ENCODE measurements at places on chromosomes 12 and 14.
A peak's percentile ranks its signal among the peaks of the same experiment; 100 is the strongest.

GRCh38 chr14:63737582-63738006 is 9.7 kb upstream of the SGPP1 start:
- no peak for DNase-seq

DNA sequence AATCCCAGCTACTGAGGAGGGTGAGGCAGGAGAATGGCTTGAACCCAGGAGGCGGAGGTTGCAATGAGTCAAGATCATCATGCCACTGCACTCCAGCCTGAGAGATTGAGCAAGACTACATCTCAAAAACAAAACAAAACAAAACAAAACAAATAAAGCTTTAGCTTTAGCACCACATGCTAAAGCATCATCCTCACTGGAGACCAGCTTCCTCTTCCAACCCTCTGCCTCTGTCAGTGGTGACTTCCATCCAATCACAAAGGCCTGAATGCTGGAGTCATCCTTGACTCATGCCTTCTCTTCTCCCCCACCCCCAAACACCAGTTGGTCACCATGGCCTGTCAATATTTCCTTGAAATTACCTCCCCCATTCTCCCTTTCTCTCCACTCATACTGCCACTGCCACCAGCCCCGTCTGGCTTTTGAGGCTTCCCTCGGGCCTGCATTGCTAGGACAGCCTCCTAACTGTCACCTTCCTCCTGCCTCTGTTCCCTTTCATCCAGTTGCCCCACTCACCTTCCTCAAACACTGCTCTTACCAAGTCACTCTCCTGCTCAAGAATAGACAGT is 1.4 kb downstream of the ZNF385A start:
- DNase-seq, result no peak

GRCh38 chr14:106491851-106492250 is 965.5 kb downstream of the TMEM121 start:
- no peak for DNase-seq

GRCh38 chr12:22406627-22407026 is 72.1 kb upstream of the ST8SIA1 start:
- no peak for DNase-seq

DNA sequence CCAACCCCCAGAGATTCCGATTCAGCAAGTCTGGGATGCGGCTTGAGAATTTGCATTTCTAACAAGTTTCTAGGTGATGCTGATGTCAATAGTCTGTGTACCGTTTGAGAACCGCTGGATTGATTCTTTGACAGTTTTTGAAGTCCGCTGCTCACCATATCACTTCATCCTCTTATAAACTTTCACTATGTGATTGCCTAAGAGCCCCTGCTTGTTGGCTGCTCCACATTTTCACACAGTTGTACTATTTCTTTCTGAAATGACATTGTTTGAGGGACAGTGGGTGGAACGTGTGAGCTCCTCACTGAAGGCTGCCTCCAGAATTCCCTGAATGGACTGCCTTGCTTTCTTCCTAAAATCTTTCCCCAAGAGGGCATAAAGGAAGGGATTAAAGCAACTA is 7.7 kb downstream of the C3AR1 start:
- DNase-seq, result no peak

DNA sequence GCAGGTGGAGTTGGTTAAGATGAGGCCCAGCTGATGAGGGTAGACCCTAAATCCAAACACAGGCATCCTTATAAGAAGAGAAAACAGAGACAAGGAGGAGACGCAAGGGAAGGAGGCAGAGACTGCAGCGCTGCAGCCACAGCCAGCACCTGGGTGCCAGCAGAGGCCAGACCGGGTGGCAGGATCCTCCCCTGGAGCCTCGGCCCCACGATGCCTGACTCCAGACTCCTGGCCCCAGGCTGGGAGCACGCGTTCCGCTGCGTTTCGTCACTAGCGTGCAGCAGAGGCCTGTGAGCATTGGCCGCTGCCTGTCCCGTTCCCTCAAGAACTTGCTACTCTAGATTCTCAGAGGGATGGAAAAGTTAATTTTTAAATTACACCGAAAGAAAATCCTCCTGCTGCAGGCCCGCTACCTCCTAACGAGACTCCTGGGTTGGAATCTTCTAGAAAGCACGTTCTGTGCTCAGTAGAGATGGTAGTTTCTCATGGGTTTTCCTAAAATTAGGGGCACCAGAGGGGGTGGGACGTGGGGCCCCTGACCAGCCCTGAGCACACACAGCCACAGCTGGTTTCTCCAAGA is 57.7 kb upstream of the FBRSL1 start:
- DNase-seq, result no peak

GRCh38 chr14:73820631-73821030 is 31.0 kb upstream of the PTGR2 start:
- DNase-seq, result no peak

GRCh38 chr12:116620124-116620491 is 60.9 kb downstream of the MAP1LC3B2 start:
- DNase-seq, result no peak

- DNase-seq, result no peak
These were observed 117.2 kb upstream of the PMCH start for GRCh38 chr12:102314821-102315220.

- no peak for DNase-seq
These were observed 89.2 kb downstream of the NTS start for GRCh38 chr12:85963326-85963725.

- DNase-seq, result no peak
These were observed 152.4 kb upstream of the ATP2B1 start for GRCh38 chr12:89861086-89861485.

DNA sequence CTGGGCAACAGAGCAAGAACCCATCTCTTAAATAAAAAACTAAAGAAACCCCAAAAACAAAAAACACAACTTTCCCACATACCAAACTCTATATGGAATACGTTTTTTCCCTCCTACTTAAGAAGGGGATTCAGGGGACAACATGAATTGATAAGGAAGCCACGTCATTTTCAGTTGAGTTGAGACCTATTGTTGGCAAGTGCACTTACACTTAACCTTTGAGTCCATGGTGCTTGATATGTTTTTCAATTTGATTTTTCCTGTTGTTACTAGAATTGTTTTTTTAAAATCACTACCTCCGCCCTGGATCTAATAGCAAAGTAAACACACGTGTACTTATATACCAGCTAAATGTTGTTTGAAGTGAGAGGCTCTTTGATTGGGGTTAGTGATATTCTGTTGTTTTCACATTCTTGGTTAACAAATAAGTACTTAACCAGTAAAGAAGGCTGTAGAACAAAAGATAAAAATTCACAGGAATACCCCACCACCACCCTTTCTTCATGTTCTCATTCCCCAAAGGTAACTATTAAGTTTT is 2.0 kb downstream of the FAM177A1 start:
- DNase-seq, result no peak

- no peak for DNase-seq
These were observed 44.5 kb downstream of the SLC38A1 start for GRCh38 chr12:46224386-46224785.

DNA sequence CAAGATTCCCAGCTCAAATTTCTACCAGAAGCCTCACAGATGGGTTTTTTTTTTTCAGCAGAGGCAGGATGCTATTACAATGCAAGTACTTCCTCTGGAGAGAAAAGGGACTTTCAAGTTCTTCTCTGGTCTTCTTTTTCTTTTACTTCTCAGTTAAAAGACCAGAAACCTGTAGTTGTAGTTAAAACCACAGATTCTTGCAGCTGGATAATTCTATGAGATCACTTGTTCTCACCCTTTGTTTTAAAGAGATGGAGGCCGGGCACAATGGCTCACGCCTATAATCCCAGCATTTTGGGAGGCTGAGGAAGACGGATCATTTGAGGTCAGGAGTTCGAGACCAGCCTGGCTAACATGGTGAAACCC is 47.6 kb upstream of the OVCH1 start:
- DNase-seq, result no peak

DNA sequence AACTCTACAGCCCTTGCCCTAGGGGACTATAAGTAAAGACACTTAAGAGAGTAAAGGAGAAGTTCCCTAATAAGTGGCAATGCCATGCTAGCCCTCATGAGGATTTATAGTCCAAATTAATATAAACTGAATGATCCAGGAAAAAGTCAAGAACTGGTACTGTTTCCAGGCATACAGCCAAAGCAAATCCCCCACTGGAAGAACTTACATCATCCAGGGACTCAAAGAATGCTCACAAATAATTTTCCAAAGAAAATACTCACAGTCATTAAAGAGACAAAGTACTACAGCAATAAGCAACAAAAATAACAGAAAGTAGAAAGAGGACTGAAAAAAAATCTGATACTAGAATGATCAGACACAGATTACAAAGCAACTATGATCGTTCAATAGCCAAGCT is 79.7 kb upstream of the RAP1B start:
- DNase-seq, result no peak

- no peak for DNase-seq
These were observed 1.6 kb downstream of the GABARAPL1 start for GRCh38 chr12:10214136-10214894.

DNA sequence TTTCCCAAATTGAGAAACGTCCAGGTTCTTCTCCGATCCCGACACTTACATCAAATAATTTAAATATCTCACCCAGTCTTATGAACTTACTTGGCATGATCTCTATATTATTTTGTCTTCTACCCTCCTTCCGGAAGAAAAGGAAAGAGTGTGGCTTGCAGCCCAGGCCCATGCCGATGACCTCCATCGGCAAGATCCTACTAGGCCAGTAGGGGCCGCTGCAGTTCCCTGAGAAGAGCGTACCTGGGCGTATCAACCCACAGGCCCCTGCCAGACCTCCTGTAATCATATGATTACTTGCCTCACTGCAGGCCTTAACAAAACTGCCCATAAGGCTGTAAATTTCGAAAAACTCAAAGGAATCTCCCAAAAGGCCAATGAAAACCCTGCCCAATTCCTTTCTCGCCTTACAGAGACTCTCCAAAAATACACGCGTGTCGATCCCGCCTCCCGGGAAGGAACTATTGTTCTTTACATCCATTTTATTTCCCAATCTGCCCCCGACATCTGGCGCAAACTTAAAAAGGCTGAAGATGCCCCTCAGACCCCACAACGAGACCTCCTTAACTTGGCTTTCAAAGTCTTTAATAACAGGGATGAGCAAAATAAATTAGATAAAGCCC is 69.6 kb downstream of the MOK start:
- DNase-seq, result peak; percentile 56

- no peak for DNase-seq
These were observed 9.3 kb upstream of the OAS3 start for GRCh38 chr12:112928978-112929377.

- no peak for DNase-seq
These were observed 13.7 kb upstream of the FBXL14 start for GRCh38 chr12:1607940-1608712.

DNA sequence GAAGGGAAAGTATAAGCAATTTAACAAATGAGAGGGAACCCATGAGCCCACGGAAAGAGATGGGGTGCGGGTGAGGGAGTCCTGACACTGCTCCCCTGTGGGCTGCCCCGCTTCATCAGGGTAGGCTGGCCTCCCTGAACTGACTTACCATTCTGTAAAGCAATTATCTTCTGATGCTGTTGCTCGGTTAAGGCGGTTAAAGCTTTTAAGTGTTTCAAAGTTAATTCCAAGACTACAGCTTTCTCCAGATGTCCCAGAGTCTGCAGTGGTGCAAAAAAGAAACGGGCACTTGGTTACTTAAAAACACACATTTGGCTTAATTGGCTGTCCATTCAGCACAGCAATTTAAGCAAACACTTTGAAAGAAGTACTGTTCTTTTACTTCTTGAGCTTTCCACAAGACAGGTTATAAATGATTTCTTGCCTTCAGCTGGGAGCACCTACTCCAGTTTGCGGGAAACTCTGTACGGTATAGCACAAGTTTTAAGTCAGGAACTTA is 1.3 kb downstream of the BHLHE41 start:
- no peak for DNase-seq

DNA sequence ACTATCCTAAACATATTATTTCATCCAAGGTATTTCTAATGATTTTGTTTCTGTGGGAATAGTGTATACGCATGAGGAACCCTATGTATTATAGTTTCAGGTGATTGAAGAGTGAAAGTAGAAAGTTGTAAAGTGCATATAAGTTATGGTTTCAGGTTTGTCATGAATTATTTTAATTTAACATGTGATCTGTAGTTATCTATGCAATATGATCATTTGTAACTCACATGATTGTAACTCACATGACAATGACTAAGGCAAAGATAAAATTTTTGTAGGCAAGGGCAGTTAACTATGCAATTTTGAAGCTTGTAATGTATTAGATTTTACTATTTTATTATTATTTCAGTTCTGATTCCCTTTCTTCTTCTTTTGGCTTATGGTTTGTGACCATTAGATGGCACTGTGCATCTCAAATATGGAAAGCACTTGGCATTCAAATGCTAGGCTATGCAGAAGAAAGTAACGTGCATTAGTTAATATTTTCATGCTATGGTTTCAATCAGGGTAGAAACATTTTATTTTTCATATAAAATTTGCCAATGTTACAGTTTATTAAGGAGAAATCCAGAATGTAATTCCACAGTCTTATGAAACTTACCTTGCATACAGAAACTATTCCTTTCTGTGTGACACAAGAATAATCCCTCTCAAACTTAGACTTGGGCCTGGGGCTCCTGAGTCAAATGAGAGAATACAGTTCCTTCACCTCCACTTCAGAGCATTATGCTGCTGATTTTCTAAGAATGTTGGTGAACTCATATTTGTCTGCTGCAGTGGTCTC is 15.8 kb upstream of the TMEM30B start:
- DNase-seq, result no peak

DNA sequence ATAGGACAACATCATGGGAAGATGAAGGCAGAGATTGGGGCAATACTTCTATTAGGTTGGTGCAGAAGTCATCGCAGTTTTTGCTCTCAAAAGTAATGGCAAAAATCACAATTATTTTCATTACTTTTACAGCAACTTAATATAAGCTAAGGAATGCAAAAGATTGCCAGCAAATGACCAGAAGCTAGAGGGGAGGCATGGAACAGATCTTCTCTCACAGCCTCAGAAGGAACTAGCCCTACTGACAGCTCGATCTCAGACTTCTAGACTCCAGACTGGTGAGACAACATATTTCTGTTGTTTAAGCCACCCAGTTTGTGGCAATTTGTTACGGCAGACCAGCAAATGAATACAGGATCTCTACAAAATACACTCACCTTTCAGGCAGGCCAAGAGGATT is 348.5 kb upstream of the TBX3 start:
- DNase-seq, result no peak

DNA sequence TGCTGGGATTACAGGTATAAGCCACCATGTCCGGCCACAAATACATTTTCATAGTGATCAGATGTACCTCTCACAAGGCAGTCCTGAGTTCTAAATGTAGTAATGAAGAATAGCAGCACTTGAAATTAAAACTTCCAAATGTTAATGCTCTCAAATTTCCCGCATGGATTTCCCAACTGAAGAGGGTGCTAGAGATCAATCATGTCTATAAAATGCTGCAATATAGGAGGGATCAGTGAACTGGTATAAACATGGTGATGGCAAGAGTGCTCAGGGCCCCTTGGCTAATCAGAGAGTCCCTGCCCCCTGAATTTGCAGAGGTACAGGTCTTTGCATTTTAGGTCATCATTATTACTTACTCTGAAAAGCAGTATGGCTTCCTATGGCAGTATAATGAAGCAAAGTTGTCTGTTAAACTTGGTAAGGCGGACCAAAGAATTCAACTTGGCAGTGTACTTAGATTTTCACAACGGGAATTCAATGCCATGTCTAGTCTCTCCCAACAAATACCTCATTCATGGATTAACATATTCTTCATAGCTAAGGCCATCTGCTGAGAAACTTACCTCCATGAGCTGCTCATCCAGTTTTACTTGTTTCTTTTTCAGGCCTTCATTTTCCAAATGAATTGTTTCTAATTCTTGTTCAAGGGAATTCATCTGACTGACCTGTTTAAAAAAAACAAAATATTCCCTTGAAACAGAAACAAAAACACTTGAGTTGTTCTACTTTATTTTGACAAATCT is 67.0 kb upstream of the SAV1 start:
- no peak for DNase-seq

Data from T-helper 1 cell (primary cell).